Stomach (tissue), 19 donors: ENCODE measurements at places on chromosomes 5 and 9. TPM values are rescaled to one million over a fixed set of nuclear protein-coding genes. Genes with fewer than 3 reads are reported as not detected.

DNA sequence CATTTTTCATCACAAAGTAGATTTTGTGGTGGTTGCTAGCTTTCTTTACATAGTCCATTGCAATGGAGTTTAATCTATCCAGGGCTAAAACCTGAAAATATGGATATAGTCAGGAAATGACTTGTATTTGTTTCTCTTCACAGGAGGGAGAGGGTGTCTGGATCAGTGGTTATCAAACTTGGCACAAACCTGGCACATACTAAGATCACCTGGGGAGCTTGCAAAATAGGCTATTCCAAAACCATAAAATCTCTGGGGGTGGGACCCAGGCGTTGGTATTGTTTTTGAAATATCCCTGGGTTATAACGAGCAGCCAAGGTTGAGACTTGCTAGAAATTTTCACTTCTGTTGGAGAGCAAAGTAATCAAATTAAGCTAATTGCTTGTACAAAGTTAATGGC, 179.9 kb downstream of the PCSK1 start:
- H3K27me3 ChIP-seq: no peaks in the 10 kb centered on the region
- H3K27ac ChIP-seq: no peak overlapping the region
- DNase-seq: no peak
- H3K4me3 ChIP-seq: no peak overlapping the region

The NOTCH1 gene
- total RNA-seq: 19.8 TPM

GRCh38 chr5:142358121-142358520, 33.3 kb upstream of the SPRY4 start:
- no peak overlapping the region for H3K4me3 ChIP-seq
- H3K36me3 ChIP-seq: no peaks in the 10 kb centered on the region
- peak overlapping the region; percentile 95 for H3K27ac ChIP-seq
- peaks cover 37% of the 10 kb centered on the region for H3K4me1 ChIP-seq
- no peak for DNase-seq

The LCN12 gene
- 0.73 TPM for total RNA-seq

The INSL4 gene
- total RNA-seq: not detected

DNA sequence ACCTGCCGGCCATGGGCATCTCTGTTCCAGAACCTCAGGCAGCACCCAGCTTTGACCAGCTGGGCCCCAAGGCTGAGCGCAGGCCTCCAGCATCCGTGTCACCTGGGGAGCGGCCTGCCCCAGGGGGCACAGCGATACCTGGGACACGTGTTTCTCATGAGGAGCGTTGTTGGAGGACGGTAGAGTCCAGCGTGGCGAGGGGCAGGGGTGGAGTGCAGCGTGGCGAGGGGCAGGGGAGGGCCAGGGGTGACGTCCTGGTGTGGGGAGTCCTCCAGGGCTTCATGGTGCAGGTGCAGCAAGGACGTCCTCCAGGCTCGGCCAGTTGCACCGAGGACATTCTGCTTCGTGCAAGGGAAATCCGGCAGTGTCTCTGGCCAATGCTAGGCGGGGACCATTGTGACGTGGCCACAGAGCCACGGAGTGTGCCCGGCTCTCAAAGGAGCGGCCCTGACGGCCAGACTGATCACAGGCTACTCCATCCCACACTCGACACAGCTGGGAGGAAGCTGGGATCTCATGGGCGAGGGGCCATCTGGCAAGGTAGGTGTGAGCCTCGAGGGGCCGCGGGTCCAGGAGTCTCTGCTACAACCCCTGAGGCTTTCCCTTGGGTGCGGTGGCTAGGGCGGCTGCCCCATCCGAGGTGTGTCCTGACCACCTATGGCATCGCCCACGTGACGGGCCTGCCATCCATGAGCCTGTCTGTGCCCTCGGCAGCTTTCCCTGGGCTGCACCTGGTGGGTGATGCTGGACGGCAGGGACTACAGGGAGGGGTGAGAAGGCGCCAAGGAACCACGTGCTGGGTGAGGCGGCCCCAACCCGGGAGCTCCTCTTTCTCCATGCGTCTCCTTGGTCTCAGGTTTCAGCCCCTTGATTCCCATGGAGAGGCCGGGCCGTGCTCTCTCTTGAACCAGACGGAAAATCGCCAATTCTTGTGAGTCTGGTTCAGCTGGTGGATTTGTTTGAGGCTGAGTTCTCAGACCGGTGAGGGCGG, 33.8 kb downstream of the SLC9A3 start:
- H3K27me3 ChIP-seq: peaks cover 7% of the 10 kb centered on the region
- H3K27ac ChIP-seq: no peak overlapping the region
- no peak for DNase-seq
- H3K4me1 ChIP-seq: peaks cover 4% of the 10 kb centered on the region

GRCh38 chr5:133429046-133429445, 183.3 kb downstream of the FSTL4 start:
- H3K36me3 ChIP-seq: no peaks in the 10 kb centered on the region
- peaks cover 9% of the 10 kb centered on the region for H3K27me3 ChIP-seq
- H3K27ac ChIP-seq: no peak overlapping the region

The LVRN gene
- 0.58 TPM for total RNA-seq

GRCh38 chr9:33765411-33765810, 29.9 kb upstream of the PRSS3 start:
- no peak for DNase-seq
- H3K27me3 ChIP-seq: no peaks in the 10 kb centered on the region
- H3K4me3 ChIP-seq: no peak overlapping the region
- H3K36me3 ChIP-seq: no peaks in the 10 kb centered on the region

DNA sequence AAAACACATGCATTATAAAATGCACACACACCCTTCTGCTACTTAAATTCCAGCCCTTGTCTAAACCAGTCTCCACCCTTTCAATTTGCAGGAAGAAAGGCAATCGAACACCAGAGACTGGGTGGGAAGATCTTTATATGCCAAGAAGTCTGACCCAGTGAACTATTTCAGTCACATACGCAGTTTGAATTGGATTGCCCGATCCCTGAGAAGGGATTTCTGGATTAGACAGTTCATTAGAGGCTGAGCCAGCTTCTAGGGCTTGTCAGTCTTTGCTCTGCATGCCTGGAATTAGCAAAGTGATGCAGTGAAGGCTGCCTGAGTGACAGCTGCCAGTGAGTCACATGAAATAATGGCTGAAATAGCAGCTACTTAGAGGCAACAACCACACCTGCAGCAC, 159.9 kb downstream of the PPP2R2B start:
- DNase-seq: peak; percentile 19
- no peaks in the 10 kb centered on the region for H3K36me3 ChIP-seq
- H3K4me3 ChIP-seq: no peak overlapping the region
- H3K27me3 ChIP-seq: no peaks in the 10 kb centered on the region
- H3K4me1 ChIP-seq: no peaks in the 10 kb centered on the region

The SLC45A2 gene
- not detected for total RNA-seq

DNA sequence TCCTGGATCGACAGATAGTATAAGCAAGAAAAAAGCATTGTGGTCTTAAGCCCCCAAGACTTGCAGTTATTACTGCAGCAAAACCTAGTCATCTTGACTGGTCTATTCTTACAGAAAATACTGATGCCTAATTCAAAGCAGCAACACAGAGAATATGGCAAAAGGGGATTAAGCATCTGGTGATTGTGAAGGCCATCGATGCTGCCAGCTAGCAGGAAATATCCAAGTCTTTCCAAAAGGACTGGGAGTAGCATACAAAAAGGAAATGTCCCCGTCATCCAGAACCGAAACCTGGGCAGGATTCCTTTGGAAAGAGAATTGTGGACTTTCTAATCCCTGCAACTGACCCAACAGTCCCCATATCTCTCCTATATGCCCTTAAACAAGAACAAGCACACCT, 132.2 kb downstream of the SLF1 start:
- H3K27me3 ChIP-seq: no peaks in the 10 kb centered on the region
- H3K4me1 ChIP-seq: no peaks in the 10 kb centered on the region
- DNase-seq: no peak
- no peak overlapping the region for H3K4me3 ChIP-seq

The ANKRD18B gene
- total RNA-seq: not detected

DNA sequence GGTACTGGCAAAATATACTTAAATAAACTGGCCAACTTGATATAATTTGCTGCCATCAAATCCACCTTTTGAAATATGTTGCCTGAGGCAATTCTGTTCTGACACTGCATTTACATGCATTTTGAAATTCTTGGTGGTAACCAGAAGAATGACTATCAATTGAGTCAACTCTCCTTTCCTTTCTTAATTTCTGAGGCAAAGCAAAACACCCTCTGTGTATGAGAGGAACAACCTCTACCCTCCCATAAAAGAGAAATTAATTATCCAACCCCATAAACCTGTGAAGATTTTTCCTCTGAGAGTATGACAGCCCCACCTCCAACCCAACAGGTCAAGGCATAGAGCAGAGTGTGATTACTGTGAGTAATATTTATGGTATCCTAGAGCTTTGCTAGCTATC, 286.8 kb downstream of the NR2F1-AS1 start:
- no peaks in the 10 kb centered on the region for H3K4me1 ChIP-seq
- no peak overlapping the region for H3K27ac ChIP-seq
- H3K36me3 ChIP-seq: no peaks in the 10 kb centered on the region
- H3K4me3 ChIP-seq: no peak overlapping the region
- no peaks in the 10 kb centered on the region for H3K27me3 ChIP-seq

- no peaks in the 10 kb centered on the region for H3K27me3 ChIP-seq
- DNase-seq: no peak
- no peak overlapping the region for H3K27ac ChIP-seq
These were observed 145.5 kb upstream of the MAP1B start for GRCh38 chr5:71961786-71962185.

- DNase-seq: no peak
- H3K36me3 ChIP-seq: no peaks in the 10 kb centered on the region
- no peak overlapping the region for H3K27ac ChIP-seq
- no peaks in the 10 kb centered on the region for H3K4me1 ChIP-seq
- no peak overlapping the region for H3K4me3 ChIP-seq
- peaks cover 4% of the 10 kb centered on the region for H3K27me3 ChIP-seq
These were observed 46.0 kb upstream of the SHC3 start for GRCh38 chr9:89224633-89225032.

The STPG3 gene
- not detected for total RNA-seq

The PCDHGA11 gene
- 2.9 TPM for total RNA-seq

- no peaks in the 10 kb centered on the region for H3K4me1 ChIP-seq
- H3K36me3 ChIP-seq: no peaks in the 10 kb centered on the region
- peak; percentile 87 for DNase-seq
- H3K27me3 ChIP-seq: no peaks in the 10 kb centered on the region
- no peak overlapping the region for H3K4me3 ChIP-seq
These were observed 159.3 kb downstream of the NR3C1 start for GRCh38 chr5:143244000-143244736.

DNA sequence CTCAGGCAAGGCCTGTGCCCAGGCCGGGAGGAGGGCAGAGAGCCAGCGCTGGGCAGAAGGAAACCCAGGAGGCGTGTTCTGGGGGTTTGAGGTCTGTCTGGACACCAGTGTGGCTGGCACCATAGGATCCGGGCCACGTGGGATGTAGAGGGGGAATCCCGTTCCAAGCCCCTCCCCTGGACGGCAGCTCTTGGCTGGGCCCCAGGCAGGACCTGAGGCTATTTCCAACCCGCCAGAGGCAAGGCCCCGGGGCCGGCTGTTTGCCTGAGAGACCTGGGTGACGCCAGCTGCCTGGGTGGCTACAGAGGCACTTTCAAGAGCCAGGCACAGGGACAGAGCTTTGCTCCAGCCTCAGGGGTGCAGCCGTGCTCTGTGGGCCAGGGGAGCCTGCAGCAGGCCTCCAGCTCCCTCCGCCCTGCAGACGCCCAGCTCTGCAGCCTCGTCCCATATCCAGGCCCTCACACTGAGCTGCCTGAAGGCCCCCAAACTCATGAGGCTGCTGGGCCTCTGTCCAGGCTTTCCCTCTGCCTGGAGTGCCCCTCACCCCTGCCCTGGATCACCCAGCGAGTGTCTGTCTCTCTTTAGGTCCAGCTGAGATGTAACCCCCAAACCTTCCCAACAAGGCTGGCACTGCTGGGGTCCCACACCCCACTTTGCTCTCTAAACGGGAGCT, 56.6 kb upstream of the EGFL7 start:
- peaks cover 47% of the 10 kb centered on the region for H3K4me1 ChIP-seq
- no peak for DNase-seq
- H3K27me3 ChIP-seq: no peaks in the 10 kb centered on the region
- H3K36me3 ChIP-seq: no peaks in the 10 kb centered on the region

The BTNL8 gene
- total RNA-seq: 22.0 TPM

DNA sequence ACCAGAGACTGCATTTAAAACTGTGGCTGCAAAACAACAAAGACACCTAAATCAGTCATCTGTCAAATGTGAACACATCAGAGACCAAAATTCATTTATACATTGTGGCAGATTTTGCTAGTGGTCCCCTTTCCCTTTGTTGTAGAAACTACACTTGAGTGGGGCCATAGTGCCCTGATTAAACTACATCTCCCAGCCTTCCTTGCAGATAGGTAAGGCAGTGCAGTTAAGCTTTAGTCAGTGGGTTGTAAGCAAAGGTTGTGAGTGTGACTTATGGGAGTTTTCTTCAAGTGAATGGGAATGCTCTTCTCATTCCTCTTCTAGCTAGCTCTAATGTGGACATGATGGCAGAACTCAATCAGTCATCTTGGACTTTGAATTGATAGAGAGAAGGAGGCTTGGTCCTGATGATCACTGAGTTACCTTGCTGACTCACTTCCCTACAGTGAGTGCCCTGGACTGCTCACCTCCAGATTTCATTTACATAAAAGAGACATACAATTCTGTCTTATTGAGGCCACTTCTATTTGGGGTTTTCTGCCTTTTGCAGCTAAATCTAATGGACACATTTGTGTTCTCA, 35.2 kb upstream of the SPARC start:
- no peaks in the 10 kb centered on the region for H3K27me3 ChIP-seq
- no peak overlapping the region for H3K4me3 ChIP-seq
- no peaks in the 10 kb centered on the region for H3K4me1 ChIP-seq
- DNase-seq: no peak

DNA sequence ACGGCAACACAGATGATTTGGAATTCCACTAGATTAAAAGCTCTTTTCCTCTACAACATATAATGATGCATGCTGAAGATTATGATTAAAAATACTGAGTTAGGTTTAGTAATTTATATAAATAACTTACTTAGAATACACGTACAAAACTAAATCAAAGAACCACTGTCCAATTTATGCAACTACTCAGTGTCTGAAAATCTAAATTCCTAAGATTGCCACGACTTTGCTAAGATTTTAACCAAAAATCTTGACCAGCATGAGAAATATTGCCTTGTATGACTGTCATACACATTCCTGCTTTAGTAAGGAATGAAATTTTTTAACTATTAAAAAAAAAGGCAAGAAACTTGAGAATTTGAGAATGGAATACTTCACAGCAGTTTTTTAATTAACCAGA, 292.4 kb downstream of the ZNF608 start:
- DNase-seq: no peak
- no peaks in the 10 kb centered on the region for H3K4me1 ChIP-seq
- H3K27me3 ChIP-seq: no peaks in the 10 kb centered on the region
- no peak overlapping the region for H3K27ac ChIP-seq
- H3K4me3 ChIP-seq: no peak overlapping the region

DNA sequence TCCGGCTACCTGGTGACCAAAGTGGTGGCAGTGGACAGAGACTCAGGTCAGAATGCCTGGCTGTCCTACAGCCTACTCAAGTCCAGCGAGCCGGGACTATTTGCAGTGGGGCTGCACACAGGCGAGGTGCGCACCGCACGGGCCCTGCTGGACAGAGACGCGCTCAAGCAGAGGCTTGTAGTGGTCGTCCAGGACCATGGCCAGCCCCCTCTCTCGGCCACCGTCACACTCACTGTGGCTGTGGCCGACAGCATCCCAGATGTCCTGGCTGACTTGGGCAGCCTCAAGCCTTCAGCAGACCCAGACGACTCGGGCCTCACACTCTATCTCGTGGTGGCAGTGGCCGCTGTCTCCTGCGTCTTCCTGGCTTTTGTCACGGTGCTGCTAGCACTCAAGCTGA, 2.1 kb downstream of the PCDHGA4 start:
- no peak for DNase-seq
- no peak overlapping the region for H3K4me3 ChIP-seq
- H3K4me1 ChIP-seq: no peaks in the 10 kb centered on the region
- H3K27me3 ChIP-seq: peaks cover 12% of the 10 kb centered on the region
- H3K36me3 ChIP-seq: peaks cover 11% of the 10 kb centered on the region
- H3K27ac ChIP-seq: no peak overlapping the region

The SPATA31A3 gene
- total RNA-seq: not detected

The STK32A gene
- 0.58 TPM for total RNA-seq

The PCDHAC2 gene
- total RNA-seq: 4.2 TPM
